T-cell (primary cell): ENCODE measurements at places on chromosomes 12 and 14.

GRCh38 chr14:100846309-100846859, 20.5 kb downstream of the MEG3 start:
- DNase-seq, result no peak

DNA sequence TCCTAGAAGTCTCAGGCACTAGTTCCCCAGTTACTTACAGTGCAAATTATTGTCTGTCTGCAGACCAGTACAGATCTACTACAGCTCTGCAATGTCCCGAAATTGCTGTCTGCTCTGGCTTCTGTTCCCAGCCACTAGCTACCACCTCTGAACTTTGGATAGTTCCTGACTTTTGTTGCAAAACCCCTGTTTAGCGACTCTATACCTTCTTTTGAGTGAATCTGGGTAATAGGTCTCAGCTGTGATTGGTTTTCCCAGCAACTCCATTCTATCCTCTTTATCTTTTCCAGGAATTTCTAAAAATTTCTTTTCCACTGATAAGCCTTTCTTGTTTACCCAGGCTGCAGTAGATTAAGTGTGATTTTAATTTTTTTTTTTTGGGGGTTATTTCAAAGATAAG, 16.8 kb downstream of the KCNJ8 start:
- DNase-seq, result no peak

GRCh38 chr14:93234798-93235197, 27.7 kb downstream of the UBR7 start:
- DNase-seq, result no peak

- DNase-seq, result no peak
These were observed 12.9 kb upstream of the FAM181A start for GRCh38 chr14:93914278-93914677.

DNA sequence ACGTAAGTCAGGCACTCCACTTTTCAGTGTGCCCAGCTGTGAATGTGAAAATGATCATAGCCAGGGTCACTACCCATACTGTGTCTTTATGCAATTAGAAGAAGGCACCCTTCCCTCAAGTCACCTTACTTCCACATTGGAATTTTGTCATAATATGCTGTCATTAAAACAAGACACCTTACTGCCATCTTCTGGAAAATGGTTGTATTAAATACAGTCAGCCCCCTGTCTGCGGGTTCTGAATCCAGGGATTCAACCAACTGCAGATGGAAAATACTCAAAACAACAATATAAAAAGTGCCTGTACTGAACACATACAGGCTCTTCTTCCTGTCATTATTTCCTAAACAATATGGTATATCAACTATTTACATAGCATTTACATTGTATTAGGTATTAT, 70.2 kb upstream of the TBX5 start:
- DNase-seq, result no peak

GRCh38 chr14:99722741-99723140, 38.6 kb downstream of the CYP46A1 start:
- DNase-seq, result no peak
